ENCODE measurements at places on chromosomes 16 and 17.

GRCh38 chr17:31248986-31249834 is 47.8 kb downstream of the OMG start:
- no peak for DNase-seq

DNA sequence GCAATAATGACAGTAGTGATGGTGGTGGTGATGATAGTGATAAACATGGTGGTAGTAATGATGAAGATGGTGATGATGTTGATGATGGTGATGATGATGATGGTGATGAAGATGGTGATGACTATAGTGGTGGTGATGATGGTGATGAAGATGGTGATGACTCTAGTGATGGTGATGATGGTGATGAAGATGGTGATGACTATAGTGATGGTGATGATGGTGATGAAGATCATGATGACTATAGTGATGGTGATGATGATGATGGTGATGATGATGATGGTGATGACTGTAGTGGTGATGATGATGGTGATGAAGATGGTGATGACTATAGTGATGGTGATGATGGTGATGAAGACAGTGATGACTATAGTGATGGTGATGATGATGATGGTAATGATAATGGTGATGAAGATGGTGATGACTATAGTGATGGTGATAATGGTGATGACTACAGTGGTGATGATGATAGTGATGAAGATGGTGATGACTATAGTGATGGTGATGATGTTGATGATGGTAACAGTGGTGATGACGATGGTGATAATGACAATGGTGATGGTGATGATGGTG is 35.6 kb downstream of the DYNLRB2 start:
- DNase-seq = no peak

GRCh38 chr16:30669903-30670824 is 11.9 kb downstream of the FBRS start:
- DNase-seq = no peak

DNA sequence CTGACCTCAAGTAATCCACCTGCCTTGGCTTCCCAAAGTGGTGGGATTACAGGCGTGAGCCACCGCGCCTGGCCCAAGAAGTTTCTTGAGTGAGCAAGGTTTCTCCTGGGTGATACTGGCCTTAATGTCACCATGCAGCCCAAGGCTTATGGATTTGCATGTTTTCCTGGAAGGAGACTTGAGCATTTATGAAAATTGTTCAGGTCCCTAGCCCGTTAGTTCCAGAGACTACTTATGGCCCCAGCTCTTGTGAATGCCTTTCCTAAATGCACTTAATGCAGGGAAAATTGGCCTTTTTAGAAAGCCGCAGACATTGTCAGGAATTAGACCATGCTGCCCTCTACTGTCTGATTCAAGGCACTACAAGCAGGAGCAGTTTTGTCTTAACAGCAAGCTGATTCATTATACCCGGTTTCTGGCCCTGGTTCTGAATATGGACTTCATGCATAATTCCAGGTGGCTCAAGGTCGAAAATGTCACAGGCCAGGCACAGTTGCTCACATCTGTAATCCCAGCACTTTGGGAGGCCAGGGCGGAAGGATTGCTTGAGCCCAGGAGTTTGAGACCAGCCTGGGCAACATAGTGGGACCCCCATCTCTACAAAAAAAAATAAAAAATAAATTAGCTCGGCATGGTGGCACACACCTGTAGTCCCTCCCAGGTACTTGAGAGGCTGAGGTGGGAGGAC is 91.3 kb downstream of the SNX29 start:
- DNase-seq = no peak

DNA sequence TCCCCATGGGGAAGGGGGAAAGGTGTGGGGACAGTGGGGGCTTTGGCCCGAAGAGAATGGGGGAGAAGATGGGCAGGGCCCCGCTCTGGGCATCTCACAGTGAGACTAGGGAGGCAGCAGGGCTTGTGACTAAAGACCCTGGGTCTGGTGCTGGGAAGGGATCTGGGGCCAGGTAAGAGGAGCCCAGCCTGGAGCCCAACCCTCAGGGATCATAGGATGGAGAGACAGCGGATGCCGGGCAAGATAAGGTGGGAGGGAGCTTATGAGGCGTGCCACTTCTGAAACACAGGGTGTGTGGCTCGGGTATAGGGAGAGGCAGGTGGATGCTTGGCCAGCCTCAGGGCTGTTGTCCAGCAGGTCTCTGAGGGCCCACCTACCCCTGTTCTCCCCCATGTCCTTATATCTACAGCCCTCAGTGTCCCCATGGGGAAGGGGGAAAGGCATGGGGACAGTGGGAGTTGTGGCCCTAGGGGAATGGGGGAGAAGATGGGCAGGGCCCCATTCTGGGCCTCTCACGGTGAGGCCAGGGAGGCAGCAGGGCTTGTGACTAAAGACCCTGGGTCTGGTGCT is 15.4 kb downstream of the USP6 start:
- no peak for DNase-seq

DNA sequence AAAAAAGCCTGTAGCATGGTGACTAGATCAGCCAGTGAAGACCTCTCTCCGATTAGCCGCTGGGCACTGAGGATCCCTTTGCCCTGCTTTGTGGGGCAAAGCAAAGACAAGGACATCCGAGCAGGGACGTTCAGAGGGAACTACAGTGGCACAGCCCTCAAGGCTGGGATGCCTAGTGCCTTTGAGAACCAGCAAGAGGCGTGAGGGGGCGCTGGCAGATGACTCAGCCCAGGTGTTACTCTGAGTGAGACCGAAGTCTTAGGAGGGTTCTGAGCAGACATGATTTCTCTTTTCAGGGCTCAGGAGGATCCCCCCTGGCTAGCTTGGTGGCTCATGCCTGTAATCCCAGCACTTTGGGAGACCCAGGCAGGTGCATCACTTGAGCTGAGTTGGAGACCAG is 178.6 kb downstream of the CPPED1 start:
- no peak for DNase-seq

DNA sequence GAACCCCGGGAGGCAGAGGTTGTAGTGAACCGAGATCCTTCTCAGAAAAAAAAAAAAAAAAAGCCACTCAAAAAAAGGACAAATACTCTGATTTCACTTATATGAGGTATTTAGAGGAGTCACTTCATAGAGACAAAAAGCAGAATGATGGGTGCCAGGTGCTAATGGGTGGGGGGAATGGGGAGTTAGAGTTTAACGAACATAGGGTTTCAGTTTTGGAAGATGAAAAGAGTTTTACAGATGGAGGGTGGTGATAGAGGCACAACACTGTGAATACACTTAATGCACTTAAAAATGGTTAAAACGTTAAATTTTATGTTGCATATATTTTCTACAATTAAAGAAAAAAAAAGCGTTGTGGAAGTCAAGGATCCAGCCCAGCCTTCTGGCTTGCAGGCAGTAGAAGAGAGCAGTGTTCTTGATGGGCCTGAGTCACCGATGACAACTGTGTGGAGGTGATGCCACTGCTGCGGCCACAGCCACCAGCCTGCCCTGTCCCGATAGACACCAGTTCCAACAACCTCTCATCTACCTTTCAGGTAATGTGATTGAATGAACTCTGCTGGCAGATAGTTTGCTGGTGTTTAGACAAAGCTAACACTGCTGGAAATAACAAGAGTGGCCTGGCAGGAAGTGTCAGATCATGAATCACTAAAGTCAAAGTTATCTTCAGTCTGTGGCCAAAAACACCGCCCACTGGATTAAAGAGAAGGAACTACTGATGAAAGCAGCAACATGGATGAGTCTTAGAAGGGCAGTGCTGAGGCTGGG is 49.9 kb upstream of the COX10 start:
- peak; percentile 4 for DNase-seq

DNA sequence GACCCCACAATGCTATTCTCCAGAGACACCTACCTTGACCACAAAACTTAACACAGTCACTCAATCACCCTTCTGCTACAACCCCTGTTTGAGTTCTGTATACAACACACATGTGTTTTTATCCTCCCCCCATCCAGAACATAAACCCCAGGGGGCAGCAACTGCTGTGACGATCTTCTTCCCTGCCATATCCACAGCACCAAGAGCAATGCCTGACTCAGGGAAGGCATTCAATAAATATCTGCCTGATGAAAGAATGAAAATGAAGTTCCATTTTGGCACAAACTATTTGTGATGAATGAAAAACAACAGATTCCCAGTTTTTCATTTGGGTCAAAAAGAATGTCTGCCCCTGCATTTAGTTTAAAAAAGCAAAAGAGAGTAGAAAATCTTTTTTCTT is 27.0 kb downstream of the ASIC2 start:
- no peak for DNase-seq

GRCh38 chr17:54902017-54902416 is 1.4 kb downstream of the TOM1L1 start:
- DNase-seq = no peak

- DNase-seq = no peak
Observed at GRCh38 chr16:70779361-70779760, 21.6 kb downstream of the VAC14 start.

GRCh38 chr16:65409510-65409909 is 287.6 kb upstream of the CDH11 start:
- DNase-seq = no peak

DNA sequence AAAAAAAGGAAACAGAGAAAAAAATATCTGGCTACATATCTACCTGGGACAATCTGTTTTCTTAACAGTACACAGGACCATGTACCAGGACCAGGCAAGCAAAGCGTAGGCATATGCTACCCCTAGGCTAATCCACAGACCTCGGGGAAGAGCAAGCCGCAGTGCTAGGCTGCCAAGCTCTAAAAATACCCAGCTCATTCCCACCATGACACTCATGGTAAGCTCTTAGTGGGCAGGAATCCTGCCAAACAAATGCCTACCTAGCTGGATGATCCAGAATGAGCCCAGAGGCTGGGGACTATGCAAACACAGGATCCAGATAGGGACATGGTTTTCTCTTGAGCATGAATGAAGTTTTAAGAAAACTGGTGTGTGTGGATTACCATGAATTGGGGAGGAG is 95.6 kb downstream of the GRIN2A start:
- no peak for DNase-seq

DNA sequence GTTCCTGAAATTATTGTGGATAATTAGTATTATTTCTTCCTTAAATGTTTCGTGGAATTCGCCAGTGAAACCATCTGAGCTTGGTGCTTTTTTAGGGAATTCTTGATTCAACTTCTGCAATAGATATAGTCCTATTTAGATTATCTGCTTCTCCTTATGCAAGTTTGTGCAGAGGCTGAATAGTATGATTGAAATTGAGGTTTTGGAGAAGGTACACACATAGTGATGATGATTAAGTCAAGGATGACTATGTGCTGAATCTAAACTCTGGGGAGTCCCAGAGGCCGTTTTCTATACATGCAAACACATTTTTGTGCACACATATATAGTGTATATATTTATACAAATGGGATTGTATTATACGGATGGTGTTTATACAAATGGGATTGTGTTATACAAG is 5.2 kb upstream of the MYH4 start:
- DNase-seq = no peak

DNA sequence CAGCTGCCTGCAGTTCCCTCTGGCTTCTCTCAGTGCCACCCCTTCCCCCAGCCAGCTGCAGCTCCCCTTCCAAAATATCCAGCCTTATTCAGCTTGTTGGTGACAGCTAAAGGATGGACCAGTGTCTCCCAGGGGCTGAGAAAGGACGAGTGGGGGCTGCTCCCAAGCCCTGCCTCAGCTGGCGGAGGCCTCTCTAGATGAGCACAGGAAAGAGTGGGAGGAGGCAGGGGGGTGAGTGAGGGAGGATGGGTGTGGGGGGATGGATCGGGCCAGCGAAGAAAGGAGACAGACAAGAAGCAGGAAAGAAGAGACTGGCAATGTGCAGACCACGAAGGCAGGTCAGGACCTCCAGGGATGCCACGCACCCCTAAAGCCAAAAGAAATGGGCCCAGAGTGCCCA is 17.5 kb downstream of the PIPOX start:
- DNase-seq = no peak

GRCh38 chr16:79519448-79519847 is 81.1 kb downstream of the MAF start:
- DNase-seq = peak; percentile 7

DNA sequence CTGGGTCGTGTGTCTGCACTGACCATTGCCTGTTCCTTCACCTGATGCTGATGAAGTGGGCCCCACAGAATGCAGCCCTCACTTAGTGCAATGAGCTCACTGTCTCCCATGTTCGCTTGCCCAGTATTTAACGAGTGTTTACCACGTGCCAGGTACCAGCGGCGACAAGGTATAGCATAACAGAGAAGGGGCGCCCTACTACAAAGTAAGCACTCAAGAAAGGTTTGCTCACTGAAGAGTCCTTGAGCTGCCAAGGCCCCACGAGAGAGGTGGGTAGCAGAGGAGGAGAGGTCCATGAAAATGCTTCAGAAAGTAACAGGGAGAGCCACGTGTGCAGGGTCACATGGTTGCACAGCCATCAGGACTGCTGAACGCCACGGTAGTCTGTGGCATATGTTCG is 230.0 kb downstream of the NTN1 start:
- DNase-seq = no peak

GRCh38 chr17:44314869-44315661 is 6.7 kb downstream of the RUNDC3A start:
- DNase-seq = peak; percentile 62

GRCh38 chr17:18261146-18261515 is 669 bp downstream of the MIEF2 start:
- peak; percentile 58 for DNase-seq

GRCh38 chr17:56636265-56636664 is 42.8 kb downstream of the NOG start:
- no peak for DNase-seq

- DNase-seq = no peak
Observed at GRCh38 chr16:6625606-6626005, 707.0 kb upstream of the RBFOX1 start.

All from activated CD4-positive, alpha-beta T cell treated with anti-CD3 and anti-CD28 coated beads, Interleukin-2, amount 50 U/mL, for 48 hours (primary cell).